ENCODE measurements at places on chromosomes 1 and 21. TPM values are rescaled to one million over a fixed set of nuclear protein-coding genes. Genes with fewer than 3 reads are reported as not detected.

DNA sequence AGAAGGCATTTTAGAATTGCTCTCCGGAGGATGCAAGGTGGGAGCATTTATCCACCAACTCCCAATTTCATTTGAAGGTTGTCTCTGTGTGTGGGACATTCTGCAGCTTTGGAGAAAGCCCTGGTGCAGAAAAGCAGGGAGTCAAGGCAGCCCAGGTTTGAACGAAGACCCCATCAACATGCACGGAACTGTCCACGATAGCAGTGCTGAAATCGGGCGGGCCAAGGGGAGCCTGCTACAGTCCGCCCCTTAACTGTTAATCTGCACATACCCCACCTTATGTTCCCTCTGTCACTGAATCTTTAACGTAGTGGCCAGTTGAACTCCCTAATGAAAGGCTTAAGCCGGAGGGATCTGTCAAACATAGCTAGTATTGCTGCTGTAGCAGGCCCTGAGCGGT lies 68.8 kb upstream of the C1orf174 start:
- DNase-seq = no peak

DNA sequence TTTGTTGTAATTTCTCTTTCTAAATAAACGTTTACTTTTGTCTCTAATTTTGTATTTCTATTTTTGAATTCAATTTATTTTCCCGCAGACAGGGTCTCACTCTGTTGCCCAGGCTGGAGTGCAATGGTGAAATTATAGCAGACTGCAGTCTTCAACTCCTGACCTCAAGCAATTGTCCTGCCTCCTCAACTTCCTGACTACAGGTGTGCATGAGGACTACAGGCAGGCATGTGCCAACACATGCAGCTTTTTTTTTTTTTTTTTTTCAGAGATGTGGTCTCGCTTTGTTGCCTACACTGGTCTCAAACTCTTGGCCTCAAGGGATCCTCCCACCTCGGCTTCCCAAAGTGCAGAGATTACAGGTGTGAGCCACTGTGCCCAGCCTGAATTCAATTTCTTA lies 36.7 kb upstream of the IL20 start:
- no peak for DNase-seq

DNA sequence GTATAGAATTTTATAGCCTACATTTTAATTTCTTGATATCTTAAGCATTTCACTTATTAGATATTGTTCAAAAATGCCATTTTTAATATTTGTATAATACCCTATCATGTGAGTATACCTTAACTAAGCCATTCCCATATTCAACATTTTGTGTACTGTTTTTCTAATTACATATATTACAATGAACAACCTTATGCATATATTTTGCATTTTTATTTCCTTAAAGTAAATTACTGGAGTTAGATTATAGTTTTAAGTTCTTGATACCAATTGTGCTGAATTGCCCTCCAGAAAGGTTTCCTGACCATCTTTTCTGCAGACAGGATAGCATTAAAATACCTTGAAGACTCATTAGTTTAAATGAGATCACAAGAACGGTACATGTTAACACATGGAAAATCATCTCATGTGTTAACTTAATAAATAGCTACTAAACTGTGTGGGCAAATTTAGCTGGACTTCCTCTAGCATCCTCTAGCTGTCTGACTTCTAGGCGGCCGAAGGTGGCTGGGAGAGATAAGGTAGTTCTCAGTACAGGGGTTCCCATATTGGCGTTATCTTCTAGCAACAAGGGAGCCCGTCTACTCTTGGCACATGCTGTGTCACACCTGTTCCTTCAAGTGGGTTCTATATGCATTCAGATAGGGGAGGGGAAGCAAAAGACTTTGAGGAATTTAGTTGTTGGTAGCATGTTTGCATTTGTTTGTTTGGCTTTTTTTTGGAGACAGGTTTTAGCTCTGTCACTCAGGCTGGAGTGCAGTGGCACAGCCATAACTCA lies 8.9 kb downstream of the DCLRE1B start:
- no peak for DNase-seq

DNA sequence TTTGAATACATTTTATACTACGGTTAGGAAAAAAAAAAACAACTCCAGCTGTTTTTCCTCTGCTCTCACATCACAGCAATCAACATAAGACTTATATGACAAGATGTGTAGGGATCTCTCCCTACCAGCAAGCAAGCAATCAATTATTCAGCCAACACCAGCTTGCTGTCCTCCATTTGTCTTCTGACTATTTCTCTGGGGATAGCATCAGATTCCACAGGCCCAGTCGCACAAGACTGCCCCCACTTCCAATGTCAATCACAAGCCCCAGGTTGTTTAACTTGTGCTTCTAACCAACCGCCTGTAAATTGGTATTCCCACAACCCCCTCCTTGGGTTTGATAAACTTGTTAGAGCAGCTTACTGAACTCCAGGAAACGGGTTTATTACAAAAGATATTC lies 873.1 kb upstream of the TMPRSS15 start:
- no peak for DNase-seq

DNA sequence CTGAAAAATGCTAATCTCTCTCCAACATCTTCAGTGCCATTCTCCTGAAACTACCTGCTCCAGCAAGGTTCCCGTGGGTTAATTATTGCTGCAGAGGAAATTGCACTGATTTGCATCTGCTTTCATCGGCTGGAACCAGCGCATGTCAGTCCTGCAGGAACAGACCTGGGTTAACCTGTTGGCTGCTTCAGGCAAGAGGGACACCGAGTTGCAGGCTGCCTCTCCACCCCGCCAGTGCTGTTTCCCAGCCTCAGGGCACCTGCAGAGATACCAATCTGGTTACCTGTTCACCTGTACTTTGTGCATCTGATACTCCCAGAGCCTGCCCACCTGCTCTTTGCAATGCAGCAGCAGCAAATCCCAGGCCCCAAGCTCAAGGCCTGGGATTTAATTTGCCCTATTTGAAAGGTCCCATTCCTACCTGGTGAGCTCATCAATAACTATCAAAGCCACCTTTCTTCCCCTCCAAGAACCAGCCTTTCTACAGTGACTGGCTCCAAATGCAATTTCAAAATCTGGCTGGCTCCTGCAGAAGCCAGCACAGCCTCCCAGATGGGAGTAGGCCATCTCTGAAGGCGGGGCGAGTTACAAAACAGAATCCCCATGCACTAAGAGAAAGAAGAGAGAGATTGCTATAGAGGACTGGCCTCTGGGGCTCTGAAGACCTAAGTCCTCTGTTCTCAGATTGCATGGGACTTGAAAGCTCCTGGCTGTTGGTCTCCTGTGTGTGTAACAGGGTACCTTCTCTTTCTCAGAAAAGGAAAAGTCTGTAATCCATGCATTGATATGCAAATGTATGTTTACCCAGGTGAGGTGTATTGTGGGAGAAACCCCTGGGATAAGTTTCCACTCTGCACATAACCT lies 67.8 kb downstream of the TOMM20 start:
- DNase-seq = no peak

DNA sequence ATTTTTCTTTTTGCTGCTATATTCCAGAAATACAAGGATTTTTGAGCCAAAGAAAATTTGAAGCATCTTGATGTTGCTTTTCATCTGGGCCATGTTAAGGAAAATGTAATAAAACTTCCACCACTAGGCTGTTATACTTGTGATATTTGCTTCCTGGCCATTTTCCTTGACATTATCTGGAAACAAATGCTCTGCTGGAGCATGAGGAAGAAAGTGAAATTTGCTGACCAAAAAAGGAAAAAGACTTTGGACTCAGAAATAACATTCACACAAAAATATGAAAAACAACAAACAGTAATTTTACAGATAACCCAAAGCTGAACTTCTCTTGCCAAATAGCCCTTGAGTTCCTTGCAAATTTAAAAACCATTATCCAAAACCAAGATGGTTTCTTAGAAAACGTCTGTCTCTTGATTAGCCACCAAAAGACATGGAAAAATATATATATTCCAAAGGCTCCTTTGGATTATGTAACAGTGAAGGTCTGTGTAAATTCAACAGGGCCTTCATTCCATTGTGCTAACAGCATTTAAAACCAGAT lies 344.5 kb downstream of the LMX1A start:
- DNase-seq = peak; percentile 73

GRCh38 chr1:168146626-168147025 lies 9.9 kb upstream of the GPR161 start:
- no peak for DNase-seq

GRCh38 chr1:8094481-8095241 lies 68.6 kb upstream of the ERRFI1 start:
- DNase-seq = peak; percentile 39

DNA sequence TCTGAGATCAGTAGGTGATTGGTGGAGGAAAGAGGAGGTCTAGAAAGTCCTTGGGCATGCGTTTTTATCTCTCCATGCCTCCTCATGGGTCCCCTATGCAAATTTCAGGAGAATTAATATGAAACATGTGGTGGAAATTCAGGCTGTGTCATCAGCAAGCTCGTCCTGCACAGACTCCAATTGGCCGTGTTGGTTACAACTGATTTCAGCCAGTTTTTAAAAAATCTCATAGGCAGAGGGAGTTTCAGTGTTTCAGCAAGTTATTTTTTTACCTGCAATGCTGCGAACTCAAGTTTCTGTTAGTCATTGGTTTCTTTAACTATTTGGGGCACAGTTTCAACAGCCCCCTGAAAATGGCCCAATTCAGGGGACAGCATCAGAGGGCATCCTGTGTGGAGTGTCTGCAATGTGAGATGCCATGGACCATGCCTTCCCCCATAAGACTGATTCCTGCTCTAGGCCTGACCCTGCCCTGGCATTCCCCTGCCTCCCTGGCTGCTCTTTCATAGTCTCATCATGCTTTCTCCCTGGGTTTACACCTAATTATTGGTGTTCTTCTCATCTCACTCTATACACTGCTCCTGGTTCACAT lies 59.9 kb downstream of the C1orf198 start:
- no peak for DNase-seq

DNA sequence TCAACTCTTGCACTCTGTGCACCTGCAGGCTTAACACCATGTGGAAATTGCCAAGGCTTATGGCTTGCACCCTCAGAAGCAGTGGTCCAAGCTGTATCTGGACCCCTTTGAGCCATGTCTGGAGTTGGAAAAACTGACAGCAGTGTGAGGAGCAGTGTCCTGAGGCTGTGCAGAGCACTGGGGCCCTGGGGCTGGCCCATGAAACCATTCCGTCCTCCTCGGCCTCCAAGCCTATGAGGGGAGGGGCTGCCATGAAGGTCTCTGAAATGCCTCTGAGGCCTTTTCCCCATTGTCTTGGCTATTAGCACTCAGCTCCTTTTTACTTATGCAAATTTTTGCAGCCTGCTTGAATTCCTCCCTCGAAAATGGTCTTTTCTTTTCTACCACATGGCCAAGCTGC lies 126.7 kb downstream of the DISC1 start:
- no peak for DNase-seq

GRCh38 chr1:151006327-151007052 lies at the start of gene MINDY1:
Gene MINDY1 (minus strand): TSS chr1:151006902. CDS start chr1:151002617, 4,285 bp downstream.
- peak; percentile 85 for DNase-seq

DNA sequence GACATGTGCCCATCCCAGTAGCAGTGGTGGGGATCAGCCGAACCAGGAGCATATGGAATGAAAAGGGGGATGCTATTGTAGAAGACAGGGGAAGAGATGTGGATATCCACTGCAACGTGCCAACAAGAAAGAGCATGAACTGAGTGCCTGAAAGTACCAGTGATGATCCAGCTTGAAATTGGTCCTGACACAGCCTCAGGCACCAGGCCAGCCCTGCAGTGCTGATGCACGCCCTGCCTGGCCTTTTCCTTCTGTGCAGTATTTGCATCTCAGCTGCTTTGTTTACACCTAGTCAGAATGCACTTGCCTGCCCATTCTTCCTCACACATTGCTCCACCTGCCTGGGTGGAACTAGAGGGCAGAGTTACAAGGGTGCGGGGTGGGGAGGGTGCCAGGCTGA lies 50.3 kb upstream of the ARTN start:
- DNase-seq = no peak

DNA sequence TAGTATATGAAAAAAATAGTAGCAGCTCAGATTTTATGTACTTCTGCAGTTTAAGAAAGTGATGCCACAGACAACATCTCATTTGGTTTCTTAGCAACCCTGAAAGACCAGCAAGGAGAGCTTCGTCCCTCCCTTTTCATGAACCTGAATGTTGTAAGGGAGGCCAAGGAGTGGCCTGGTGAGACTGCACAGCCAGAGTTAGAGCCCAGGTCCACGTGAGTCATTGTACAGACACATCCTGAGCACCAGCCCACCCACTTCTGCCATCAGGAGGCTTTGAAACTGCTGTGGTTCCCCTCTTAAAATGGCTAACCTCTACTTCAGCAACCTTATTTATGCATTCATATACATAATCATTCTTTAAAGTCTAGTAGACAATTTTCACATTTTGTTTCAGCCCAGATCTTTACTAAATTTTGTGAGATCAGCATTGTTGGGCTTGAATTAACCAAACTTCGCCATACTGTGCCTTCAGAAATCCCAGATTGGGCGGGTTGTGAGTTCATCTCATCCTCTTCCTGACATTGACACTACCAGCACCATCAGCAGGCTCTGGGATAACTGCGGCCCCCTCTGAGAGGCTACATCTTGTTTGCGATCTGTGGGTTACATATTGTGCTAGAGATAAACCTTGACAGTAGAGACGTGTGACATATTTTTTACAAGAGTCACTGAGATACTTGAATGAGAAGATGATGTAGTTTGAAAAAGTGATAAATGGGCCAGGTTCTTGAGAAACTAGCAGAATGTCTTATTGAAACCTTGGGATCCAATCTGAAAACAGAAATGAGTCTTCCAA lies 106.7 kb downstream of the CAMTA1 start:
- no peak for DNase-seq

GRCh38 chr1:152479792-152480595 lies 30.6 kb upstream of the LCE5A start:
- no peak for DNase-seq

DNA sequence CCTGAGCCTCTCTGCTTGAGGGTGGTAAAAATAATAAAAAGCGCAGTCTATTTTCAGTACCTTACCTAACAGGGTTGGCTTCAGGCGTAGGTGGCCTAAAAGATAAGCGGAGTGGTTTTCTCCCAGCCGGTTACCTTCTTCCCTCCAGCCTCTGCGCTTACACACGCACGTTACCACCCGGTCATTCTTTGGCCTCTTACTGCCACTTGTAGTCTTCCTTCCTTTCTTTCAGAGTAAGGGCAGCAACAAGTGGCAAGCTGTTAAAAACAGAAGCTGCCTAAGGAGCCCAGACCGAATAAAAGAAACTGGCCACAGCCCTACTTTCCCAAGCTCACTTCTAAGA lies 35.4 kb downstream of the CLCA1 start:
- no peak for DNase-seq

The LCA5L gene
- polyA plus RNA-seq = 1.1 TPM

The KRTAP13-2 gene
- polyA plus RNA-seq = not detected

The RAB42 gene
- 7.0 TPM for polyA plus RNA-seq

The RAVER2 gene
- 20.0 TPM for polyA plus RNA-seq

The RBM11 gene
- polyA plus RNA-seq = not detected

The SLC30A10 gene
- not detected for polyA plus RNA-seq

The LEFTY1 gene
- 0.48 TPM for polyA plus RNA-seq

The FCRL4 gene
- not detected for polyA plus RNA-seq

The PLEKHN1 gene
- polyA plus RNA-seq = 1.3 TPM

The UBL4B gene
- not detected for polyA plus RNA-seq

The PTPN22 gene
- 0.66 TPM for polyA plus RNA-seq

Data from muscle of back (tissue), 13 donors.